ENCODE measurements at places on chromosomes 2 and 18.

DNA sequence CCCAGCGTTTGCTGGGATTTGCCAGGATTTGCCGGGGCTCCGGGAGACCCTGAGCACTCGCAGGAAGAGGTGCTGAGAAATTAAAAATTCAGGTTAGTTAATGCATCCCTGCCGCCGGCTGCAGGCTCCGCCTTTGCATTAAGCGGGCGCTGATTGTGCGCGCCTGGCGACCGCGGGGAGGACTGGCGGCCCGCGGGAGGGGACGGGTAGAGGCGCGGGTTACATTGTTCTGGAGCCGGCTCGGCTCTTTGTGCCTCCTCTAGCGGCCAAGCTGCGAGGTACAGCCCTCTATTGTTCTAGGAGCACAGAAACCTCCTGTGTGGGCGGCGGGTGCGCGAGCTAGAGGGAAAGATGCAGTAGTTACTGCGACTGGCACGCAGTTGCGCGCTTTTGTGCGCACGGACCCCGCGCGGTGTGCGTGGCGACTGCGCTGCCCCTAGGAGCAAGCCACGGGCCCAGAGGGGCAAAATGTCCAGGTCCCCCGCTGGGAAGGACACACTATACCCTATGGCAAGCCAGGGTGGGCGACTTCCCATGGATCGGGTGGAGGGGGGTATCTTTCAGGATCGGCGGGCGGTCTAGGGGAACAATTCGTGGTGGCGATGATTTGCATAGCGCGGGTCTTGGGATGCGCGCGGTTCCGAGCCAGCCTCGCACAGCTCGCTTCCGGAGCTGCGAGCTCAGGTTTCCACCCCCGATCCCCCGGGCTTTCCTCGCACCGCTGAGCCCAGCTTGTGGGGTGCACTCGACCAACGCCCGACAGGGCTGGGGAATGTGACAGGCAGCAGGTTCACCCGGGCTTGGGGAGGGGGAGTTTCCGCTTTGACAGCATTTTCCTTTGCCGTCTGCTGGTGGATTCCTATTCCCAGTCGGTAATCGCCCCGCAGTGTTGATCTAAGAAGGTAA lies 2.8 kb downstream of the ONECUT2 start:
- DNase-seq = peak; percentile 51

DNA sequence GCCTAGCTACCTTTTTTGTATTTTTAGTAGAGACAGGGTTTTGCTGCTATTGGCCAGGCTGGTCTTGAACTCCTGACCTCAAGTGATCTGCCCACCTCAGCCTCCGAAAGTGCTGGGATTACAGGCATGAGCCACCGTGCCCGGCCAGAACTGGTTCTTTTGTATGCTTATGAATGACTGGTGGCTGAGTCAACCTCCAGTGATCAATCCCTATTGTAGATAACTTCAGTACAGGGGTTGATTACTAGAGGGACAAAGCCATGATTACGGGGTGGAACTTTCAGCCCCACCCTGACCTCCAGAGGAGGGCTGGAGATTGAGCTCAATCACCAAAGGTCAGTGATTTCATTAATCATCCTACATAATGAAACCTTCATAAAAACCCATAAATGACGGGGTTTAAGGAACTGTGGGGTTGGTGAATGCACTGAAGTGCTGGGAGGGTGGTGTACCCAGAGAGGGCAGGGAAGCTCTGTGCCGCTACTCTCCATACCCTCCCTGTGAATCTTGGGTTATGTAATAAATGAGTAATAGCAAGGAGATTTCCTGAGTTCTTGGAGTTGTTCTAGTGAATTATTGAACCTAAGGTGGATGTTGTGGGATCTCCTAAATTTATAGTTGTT lies 281.8 kb upstream of the CXCR4 start:
- no peak for DNase-seq

DNA sequence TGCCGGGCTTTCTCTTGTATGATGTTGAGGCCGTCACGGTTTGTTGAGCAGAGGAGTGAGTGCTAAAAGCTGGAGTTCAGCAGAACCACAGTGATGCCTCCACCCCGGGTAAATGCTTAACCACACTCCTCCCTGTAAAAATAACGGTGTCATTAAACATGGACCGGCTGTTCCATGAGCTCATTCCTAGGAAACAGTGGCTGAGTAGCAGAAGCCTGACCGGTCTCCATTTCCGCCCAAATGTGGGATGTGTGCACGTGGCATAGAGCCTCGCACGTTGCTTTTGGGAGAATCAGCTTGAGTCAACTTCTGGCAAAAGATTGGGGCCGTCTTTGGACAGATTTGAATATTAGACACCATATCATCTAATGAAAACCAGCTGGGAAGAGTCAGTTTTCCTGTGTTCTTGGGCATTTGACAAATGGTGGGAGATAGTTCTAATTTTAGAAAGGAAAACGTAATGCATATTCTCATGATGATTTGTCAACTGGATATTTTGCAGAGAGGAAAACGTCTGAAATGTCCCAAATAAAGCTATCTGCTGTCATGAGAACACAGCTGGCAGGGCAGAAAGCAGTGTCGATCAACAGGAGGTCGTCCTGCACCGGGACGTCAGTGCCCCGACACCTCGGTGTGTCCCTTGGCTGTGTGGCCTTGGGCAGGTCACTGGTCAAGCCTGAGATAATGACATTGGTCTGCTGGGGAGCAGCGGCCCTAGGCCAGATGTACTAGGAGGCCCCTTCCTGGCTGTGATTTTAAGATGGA lies 42.4 kb downstream of the LRRFIP1 start:
- DNase-seq = no peak

GRCh38 chr2:171410101-171410500 lies 23.7 kb downstream of the METTL8 start:
- no peak for DNase-seq

GRCh38 chr18:75161256-75162028 lies 47.5 kb downstream of the PTGR3 start:
- DNase-seq = no peak

DNA sequence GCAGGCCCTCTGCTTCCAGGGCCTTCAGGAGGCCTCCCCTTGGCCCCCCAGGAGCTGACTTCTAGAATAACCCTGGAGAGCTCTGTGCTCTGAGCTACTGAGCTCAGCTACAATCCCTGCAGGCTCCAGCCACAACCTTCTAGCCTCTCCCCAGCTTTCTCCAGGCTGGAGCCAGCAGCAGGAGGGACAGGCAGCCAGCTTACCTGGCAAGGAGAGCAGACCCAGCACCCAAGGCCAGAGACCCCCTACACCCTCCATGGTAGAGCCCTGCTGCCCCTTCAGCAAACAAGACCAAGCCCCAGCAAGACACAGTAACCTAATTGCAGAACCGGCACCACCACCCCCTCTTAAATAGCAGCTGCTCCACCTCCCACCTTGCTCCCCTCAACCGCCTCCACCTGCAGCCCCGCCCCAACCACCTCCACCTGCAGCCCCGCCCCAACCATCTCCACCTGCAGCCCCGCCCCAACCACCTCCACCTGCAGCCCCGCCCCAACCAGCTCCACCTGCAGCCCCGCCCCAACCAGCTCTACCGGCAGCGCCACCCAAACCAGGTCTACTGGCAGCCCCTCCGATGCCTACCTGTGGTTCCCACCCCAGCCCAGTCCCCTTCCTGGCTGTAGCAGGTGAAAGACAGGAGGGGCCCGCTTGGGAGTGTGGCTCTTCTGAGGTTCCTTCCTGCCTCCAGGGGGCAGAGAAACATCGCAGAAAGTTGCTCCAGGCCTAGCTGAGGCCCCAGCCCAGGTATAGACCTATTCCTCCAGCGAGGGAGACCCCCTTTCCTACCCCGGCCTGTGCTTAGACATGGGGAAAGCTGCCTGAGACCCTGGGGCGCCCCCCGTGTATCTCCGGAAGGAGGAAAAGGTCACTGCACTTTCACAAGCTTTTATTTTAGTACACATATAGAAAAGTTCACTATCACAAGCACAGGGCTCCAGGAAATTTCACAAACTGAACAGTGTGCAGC lies at the start of gene ASTL:
Gene ASTL (minus strand): TSS at position 324 of the 967 bp plus-strand sequence. CDS start 66 bp downstream, at position 258.
- peak; percentile 35 for DNase-seq

- no peak for DNase-seq
Measured at GRCh38 chr2:204705243-204705932, 160.1 kb downstream of the PARD3B start.

- no peak for DNase-seq
Measured at GRCh38 chr2:33671198-33671597, 72.1 kb upstream of the FAM98A start.

DNA sequence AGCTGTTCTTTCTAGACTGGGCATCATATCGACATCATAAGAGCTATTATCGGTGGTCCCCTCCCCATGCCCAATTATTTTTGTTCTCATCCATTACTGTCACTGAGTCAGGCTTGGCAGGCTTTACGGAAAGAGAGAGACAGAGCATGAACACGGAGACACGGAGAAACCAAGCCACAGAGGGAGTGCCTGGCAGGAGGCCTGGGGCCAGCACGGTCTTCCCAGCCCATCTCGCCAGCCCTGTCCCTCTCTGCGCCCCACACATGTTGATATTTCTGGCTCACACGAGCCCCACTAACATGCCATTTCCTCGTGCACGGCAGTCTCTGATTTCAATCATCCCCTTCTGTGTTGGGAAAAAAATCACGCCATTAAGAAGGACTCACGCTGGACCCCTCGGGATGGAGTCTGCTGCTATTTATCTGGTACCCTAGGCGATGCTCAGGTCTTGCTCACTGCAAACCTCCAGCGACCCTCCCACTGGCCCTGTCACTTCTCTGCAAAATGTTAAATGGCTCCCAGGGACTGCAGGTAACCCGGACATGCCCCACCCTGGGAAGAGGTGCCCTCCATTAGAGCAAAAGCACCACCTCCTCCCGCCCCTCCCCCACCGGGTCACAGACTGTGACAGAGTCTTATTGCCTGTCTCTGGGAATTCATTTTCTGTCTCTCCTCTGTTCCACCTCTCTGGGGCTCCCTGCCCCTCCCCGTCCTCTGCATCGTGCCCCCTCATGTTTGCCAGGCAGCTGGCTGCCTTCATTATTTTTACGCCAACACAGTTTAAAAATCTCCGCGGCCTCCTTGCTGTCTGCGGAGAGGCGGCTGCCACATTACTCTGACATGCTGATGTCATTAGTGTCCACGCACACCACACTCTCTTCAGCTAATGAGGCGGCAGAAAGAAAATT lies 40.1 kb upstream of the GBX2 start:
- no peak for DNase-seq

GRCh38 chr2:159863526-159864160 lies 65.6 kb upstream of the CD302 start:
- DNase-seq = no peak

- DNase-seq = no peak
Measured at GRCh38 chr2:217938036-217938435, 64.8 kb downstream of the TNS1 start.

DNA sequence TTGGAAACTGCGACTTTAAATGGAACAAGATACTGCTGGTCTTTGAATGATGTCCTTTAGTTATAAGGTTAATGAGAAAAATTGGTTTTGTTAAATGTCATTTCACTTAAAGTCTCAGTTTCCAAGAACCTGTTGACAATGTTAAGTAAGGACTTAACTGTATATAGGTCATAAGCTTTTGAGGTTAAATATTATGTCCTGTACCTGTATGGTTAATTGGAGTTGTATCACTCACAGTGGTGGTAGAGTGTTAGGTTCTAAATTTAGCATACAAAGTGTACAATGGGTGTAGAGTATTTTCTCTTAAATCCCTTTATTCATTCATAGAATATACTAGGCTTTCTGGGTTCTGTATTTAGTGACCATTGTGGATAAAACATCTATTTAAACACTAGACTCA lies 110.2 kb downstream of the HAUS1 start:
- DNase-seq = no peak

DNA sequence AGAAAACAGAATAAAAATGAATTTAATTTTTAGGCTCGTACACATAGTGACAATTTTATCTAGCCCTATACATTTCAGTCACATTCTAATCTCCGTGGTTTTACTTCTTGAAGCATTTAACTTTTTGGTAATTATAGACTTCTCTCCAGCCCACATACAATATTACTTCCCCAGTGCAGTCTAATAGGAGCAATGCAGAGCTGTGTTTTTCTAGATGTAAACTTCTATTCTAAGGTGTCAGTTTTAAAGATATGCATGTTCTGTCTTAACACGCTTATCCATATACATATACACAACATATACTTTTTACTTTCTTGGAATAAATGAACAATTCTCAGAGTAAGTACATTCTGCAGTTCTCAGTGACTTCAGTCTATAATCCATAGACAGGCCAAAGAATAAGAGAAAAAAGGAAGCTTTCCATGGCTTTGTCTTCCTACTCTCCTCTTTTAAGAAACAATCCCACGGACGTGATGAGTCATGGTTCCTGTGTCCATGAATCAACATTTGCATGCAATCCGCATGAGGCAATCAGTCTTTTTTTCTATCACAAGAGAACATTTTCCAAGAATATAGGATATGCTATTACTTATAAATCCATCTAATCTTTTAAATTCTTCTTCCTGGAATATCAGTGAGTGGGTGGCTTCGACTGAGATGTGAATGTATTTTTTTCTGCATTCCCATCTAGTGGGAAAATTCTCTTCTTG lies 42.8 kb downstream of the CCDC102B start:
- DNase-seq = no peak

DNA sequence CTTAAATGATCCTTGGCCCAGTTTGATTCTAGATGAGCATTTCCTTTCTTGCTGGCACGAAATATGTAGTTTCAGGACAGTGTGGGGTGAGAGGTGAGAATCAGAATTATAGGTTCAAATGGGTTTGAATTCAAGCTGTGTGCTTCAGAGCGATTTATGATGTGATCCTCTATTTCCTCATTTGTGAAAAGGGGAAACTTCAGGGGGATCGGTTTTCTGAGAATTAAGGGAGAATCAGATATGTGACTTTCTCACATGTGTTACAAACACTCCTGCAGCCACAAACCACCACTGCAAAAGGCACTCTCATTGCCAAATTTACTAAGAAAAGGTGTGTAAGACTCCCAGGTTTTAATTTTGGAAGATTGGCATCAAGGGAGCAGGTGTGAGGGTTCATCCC lies 24.4 kb downstream of the HK2 start:
- DNase-seq = no peak

DNA sequence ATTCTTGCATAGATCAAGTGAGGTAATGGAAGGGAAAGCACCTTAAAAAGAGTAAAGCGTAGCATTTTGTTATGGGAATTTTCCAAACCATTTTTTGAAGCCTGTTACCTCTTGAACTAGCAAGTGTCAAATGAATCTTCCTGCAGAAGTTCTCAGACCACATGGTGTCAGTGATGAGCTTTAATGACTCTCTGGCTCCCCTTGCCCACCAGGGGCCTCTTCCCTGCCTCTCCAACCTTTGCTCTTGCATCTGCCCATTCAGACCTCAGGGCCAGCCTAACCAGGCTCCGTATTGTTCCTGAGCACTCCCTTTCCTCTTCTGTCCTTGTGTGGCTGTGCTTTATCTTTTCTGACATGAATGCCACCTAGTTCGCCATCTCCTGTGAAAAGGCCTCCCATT lies 155.9 kb downstream of the DIS3L2 start:
- DNase-seq = no peak

GRCh38 chr2:71129114-71129901 lies 721 bp downstream of the MCEE start:
- no peak for DNase-seq

GRCh38 chr2:241268306-241268705 lies 47.2 kb downstream of the HDLBP start:
- no peak for DNase-seq

Data from T-helper 2 cell treated with Interferon-gamma antibody and Interleukin-4, amounts not matched to agents 5 μg/mL and 100 μg/mL, for 36 hours (primary cell).